ENCODE measurements at places on chromosomes 3 and 15.
A peak's percentile ranks its signal among the peaks of the same experiment; 100 is the strongest.

GRCh38 chr3:16053794-16054193 lies 120.7 kb upstream of the GALNT15 start:
- no peak for DNase-seq

DNA sequence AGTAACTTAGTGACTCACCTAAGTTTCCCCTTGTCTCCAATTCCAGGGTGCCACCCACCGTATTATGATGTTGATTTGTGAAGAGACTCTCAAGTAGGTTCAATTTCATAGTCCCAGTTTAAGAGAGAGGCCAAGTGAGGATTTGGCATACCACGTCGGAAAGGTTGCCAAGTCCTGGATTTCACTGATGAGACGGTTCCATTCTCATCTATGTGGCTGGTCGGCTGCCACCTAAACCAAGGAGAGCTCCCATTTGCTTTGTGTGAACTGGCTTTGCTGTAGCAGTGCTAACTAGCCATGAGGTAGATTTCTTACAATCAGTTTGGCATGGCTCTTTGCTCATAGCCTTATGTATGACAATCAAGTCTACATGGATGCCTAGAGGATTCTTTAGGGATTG lies 653.6 kb downstream of the NLGN1 start:
- DNase-seq = no peak

GRCh38 chr3:5061218-5061569 lies 60.9 kb upstream of the ARL8B start:
- no peak for DNase-seq

- DNase-seq = no peak
Measured at GRCh38 chr3:78633626-78634025, 1134.2 kb downstream of the ROBO1 start.

DNA sequence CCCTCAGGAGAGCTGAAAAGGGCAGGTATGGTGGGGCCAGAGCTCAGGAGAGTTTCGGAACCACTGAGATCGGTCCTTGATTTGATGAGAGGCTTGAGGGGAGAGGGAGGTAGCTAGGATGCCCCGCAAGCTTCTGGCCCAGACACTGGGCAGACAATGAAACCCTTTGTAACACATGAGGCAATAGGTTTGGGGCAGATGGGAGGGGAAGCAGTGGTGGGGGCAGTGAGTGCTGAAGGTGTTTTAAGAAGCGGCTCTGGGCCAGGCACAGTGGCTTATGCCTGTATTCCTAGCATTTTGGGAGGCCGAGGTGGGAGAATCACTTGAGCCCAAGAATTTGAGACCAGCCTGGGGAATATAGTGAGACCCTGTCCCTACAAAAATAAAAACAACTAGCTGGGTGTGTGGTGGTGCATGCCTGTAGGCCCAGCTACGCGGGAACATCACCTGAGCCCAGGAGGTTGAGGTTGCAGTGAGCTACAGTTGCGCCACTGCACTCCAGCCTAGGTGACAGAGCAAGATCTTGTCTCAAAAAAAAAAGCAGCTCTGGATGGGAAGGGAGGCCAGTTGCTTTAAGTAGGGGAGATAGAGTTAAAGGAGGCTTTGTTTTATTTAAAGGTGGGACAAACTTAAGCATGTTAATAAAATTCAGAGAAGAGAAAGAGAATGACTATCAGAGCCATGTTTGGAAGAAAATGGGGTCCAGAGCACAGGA lies 9.6 kb upstream of the SNX22 start:
- no peak for DNase-seq

GRCh38 chr3:122365073-122365472 lies 18.0 kb downstream of the MIX23 start:
- DNase-seq = no peak

GRCh38 chr3:23915537-23916108 lies 1.2 kb downstream of the NKIRAS1 start:
- DNase-seq = no peak

DNA sequence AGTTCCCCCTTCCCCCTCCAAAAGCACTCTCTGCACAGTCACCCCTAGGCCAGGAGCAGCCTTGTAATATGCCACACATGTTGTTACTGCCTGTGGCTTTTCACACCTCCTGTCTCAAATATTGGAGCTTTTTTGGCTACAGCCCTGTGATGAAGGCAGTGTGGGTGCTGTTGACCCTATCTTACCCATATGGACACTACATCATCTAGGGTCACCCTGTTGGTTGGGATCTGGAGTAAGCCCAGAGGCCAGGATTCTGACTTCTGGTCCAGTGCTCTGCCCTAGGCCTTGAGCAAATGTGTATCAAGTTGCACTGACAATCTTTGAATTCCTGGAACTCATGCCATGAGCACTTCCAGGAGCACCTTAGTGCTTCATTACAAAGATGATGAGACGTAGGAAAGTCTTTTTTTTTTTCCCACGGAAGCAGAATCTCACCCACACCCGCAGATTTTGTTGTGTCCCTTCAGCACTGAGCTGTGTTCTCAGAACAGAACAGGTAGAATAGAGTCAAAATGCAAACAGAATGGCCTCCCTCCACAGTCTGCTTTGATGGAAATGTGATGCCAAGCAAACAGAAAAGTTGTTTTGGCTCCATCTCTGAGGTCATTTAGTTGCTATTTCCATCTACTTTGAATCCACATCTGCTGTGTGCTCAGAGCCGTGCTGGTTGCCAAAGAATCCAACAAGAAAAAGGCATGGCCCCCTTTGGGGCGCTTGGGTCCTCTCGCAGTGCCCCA lies 49.6 kb downstream of the SMAD3 start:
- no peak for DNase-seq

DNA sequence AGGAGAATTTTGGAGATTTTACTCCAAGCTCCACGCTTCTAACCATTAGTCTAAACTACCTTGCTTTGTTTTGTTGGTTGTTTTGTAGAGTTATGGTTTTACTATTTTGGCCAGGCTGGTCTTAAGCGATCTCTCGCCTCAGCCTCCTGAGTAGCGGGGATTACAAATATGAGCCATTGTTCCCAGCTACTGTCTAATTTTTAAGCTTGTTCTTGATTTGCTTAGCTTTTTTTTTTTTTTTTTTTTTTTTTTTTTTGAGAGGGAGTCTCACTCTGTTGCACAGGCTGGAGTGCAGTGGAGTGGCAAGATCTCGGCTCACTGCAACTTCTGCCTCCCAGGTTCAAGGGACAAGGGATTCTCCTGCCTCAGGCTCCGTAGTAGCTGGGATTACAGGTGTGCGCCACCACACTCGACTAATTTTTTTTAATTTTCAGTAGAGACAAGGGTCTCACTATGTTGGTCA lies 28.5 kb downstream of the EFCAB12 start:
- no peak for DNase-seq

DNA sequence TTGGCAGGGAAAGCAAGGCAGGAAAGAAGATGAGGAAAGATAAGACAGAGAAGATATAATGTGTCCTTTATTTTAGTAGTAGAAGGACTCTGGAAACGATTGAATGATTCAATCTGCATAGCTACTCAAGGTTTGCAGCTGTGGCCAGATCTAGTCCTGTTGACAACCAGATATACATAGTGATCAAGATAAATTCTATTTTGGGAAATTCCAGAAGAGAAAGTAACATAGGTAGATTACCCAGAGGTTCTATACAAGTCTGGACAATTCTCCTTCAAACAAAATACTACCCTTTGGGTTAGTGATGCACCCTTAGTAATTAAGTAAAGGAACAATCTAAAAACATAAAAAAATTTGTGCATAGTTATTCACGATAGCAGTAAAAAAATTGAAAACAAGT lies 9.4 kb downstream of the TERC start:
- DNase-seq = no peak

DNA sequence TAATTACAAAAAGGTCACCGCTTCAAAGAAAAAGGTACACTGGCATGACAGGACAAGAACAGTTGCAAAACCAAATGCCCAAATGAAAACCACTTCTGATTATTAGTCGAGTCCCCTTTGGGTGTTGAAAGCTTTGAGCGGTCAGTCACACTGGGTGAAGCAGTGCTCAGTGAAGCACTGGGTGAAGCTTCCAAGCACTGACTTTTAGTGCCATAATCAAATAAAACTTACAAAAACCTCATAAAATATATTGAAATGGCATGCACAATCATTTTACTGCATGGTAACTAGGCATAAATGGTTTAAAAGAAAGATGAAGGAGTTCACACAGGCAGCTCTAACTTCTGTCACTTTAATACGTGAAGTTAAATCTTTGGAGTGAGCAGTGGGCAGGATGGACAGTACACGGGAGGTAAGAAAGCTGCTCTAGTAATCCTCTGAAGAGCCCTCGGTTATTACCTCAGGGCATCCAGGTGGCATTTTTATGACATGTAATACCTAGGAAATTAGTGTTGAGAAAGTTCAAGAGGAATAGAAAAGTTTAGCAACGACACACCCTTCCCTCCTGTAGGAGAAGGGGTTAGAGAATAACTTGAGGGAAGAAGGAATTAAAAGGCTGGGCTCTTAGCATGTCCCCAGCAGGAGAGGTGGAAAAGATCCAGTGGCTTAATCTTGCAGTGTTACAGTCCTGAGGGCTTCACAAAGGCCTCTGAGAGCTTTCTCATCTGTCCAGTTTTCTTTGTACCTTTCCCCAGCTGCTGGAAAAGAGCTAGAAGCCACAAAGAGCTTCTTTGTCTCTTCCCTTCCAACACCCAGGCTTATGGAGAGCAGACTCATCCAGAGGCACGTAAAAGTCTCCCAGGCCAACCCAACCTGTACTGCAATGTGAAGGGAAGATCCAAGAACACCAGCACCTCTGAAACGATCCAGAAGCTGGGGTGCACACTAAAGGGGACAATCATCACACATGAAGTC lies 64.9 kb upstream of the MYO5C start:
- no peak for DNase-seq

GRCh38 chr15:99635794-99636193 lies 70.0 kb downstream of the MEF2A start:
- no peak for DNase-seq

GRCh38 chr3:107260207-107260606 lies 117.0 kb upstream of the CCDC54 start:
- no peak for DNase-seq

DNA sequence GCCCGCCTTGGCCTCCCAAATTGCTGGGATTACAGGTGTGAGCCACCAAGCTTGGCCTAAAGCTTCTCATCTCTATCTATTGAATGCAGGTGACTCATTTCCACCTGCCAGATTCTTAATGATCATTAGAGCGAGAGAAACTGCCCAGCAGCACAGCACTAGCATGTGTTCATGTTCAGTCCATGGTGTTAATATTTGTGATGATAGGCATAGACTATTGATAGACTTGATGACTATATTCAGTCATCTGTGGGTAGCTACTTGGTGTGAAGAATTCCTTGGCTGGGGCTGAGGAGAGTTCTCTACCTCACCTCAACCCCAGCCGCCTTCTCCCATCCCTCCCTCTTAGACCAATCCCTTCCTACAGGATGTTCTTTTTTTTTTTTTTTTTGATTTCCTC lies 60.0 kb downstream of the ST6GAL1 start:
- no peak for DNase-seq

GRCh38 chr3:14520967-14521366 lies 19.2 kb downstream of the GRIP2 start:
- DNase-seq = no peak

GRCh38 chr3:124972457-124972856 lies 37.9 kb upstream of the MUC13 start:
- no peak for DNase-seq

DNA sequence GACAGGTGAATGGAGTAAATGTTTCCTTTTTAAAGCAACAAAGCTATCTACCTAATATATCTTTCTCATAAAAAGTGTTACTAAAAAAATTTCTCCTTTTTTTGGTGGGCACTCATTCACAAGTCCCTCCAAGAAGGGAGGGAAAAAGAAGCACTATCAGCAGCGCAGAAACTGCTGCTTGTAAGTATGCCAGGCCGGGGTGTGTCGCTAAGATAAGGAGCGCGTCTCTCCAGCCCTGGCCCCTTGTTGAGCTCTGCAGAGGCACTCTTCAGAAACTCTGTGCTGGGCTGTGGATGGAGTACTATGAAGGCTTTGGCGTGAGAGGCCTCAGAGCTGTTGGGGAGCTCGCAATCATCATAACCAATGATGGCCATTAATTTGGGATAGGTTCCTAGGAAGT lies 49.1 kb downstream of the ZDHHC3 start:
- no peak for DNase-seq

- DNase-seq = peak; percentile 98
Measured at GRCh38 chr3:52238761-52239701, at the start of gene TWF2. TSS of gene TWF2 (minus strand) at chr3:52239158. CDS start at chr3:52239016, 142 bp downstream.

DNA sequence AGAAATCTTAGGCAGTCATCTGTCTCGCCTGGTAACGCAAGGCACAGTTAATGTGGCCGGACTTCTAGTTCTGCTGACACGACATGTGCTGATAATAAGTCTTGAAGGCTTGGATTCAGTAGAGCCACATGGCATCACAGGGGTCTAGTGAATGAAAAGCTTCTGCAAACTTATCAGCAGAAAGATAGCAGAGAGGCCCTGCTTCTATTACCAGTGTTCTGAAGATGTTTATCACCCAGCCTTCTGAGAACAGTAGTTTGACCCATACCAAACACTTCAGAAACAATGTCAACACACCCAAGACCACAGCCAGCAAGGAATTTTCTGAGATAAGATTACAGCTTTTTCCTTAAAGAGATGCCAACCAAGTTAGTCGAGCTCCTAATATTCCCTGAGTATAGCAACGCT lies 102.7 kb upstream of the UMPS start:
- DNase-seq = no peak

- no peak for DNase-seq
Measured at GRCh38 chr15:89912145-89912673, 543 bp downstream of the ARPIN start.

DNA sequence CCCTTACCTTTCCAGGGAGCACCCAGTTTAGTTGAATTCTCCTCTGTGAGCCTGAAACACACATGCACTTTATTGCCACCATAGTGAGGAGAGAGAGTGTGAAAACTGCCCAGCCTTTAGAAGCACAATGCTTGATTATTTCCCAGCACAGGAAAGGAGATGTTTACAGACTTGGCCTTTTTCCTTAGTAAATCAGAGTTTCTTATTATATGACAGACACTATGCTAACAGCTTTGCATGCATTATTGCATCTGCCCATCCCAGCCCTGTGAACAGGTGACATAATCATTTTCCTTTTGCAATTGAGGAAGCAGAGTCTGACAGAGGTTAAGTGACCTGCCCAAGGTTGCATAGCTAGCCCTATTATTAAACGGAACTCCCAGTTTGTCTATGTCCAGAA lies 36.5 kb downstream of the CAPN3 start:
- DNase-seq = no peak

DNA sequence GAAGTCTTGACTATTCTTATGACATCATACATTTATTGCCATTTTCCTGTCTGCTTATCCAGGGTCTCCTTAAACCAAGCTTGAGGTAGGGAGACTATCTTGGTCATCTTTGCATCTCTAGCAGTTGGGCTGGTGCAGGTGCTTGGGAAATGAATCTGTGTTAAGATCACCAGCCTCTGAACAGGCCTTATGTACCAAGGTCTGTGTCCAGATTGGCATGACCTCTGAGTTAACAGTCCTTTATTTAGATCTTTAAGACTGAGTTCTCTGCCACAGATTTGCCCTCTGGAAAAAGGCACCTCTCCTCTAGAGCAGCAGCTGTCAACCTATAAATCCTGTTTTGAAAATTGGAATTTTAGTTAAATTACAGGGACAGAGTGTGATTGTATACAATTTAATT lies 35.4 kb downstream of the RAB7A start:
- no peak for DNase-seq

All from GM12891 (cell line).